ENCODE measurements at places on chromosomes 11 and 22. TPM values are rescaled to one million over a fixed set of nuclear protein-coding genes. Genes with fewer than 3 reads are reported as not detected.
A peak's percentile ranks its signal among the peaks of the same experiment; 100 is the strongest.

DNA sequence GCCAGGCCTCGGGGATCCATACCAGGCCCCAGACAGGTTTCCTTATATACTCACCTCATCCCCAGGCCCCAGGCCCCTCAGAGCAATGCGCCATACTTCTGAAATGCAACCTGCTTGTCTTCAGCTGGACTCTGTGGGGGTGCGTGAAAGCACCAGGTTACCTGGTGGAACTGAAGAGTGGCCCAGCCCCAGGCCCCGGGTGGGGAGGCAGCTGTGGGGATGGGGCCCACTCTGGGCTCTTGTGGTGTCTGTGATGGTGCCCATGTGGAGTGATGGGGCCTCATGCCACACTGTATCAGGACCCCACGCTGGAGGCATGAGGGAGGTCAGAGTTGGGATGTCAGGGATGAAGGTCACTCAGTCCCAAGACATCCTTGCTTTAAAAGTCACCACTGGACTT lies 999.0 kb downstream of the BRD1 start:
- H3K4me3 ChIP-seq: no peak overlapping the region
- H3K27ac ChIP-seq: no peak overlapping the region
- no peak for DNase-seq
- no peaks in the 10 kb centered on the region for H3K27me3 ChIP-seq
- no peaks in the 10 kb centered on the region for H3K36me3 ChIP-seq

GRCh38 chr11:82494988-82495432 lies 238.7 kb downstream of the FAM181B start:
- no peaks in the 10 kb centered on the region for H3K36me3 ChIP-seq
- no peak overlapping the region for H3K4me3 ChIP-seq
- DNase-seq: no peak
- no peak overlapping the region for H3K27ac ChIP-seq
- no peaks in the 10 kb centered on the region for H3K4me1 ChIP-seq

GRCh38 chr11:8099291-8099899 lies 18.4 kb downstream of the TUB start:
- no peak for DNase-seq
- H3K27ac ChIP-seq: no peak overlapping the region
- H3K4me3 ChIP-seq: no peak overlapping the region
- peaks cover 45% of the 10 kb centered on the region for H3K36me3 ChIP-seq

- H3K4me1 ChIP-seq: no peaks in the 10 kb centered on the region
- no peak overlapping the region for H3K4me3 ChIP-seq
- H3K36me3 ChIP-seq: no peaks in the 10 kb centered on the region
- no peak for DNase-seq
- H3K27ac ChIP-seq: no peak overlapping the region
These were observed 72.4 kb downstream of the PANX1 start for GRCh38 chr11:94201004-94201465.

DNA sequence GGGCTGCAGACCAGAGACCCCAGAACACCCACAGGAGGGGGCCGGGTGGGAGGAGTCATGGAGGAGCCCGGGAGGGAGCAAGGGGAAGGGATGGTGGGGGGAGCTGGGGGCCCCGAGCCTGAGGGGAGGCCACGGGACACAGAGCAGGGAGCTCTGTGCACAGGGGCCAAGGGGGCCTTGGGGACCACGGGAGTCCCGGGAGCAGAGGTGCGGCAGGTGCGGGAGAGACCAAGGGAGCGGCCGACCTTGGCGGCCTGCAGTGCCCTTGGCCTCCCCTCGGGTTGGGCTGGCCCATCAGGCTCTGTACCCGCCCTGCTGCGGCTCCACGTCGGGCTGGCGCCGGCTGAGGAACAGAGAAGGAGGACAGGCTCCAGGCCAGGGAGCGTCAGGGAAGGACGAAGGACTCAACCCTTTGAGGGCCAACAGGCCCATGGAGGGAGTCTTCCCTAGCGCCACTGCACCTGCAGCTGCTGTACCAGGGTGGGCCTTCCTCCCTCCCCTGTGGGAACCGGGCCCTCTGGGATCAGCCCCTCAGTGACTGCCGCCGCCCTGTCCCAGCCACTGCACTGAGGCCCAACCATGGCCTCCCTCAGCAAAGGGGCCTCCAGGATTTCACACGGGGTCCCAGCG lies 17.8 kb upstream of the BRSK2 start:
- no peak overlapping the region for H3K27ac ChIP-seq
- no peaks in the 10 kb centered on the region for H3K36me3 ChIP-seq
- no peak for DNase-seq
- no peak overlapping the region for H3K4me3 ChIP-seq
- H3K27me3 ChIP-seq: no peaks in the 10 kb centered on the region

DNA sequence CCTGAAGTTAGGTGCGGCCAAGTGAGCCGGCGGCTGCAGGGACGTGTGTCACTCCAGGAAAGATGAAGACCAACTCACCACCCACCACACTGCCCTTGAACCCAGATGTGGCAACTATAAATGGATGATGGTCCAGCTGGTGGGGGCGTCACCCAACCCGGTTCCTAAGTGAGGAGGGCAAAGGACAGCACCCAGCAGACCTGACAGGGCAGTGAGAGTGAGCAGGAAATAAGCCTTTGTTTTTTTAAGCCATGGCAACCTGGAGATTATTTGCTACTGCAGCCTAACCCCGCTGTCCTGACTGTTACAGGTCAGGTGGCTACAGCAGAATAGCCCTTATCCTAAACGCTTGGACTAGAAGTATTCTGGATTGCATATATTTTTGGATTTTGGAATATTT lies 228.9 kb downstream of the CTTN start:
- peaks cover 13% of the 10 kb centered on the region for H3K4me1 ChIP-seq
- DNase-seq: no peak
- no peaks in the 10 kb centered on the region for H3K36me3 ChIP-seq
- no peaks in the 10 kb centered on the region for H3K27me3 ChIP-seq
- H3K4me3 ChIP-seq: no peak overlapping the region

DNA sequence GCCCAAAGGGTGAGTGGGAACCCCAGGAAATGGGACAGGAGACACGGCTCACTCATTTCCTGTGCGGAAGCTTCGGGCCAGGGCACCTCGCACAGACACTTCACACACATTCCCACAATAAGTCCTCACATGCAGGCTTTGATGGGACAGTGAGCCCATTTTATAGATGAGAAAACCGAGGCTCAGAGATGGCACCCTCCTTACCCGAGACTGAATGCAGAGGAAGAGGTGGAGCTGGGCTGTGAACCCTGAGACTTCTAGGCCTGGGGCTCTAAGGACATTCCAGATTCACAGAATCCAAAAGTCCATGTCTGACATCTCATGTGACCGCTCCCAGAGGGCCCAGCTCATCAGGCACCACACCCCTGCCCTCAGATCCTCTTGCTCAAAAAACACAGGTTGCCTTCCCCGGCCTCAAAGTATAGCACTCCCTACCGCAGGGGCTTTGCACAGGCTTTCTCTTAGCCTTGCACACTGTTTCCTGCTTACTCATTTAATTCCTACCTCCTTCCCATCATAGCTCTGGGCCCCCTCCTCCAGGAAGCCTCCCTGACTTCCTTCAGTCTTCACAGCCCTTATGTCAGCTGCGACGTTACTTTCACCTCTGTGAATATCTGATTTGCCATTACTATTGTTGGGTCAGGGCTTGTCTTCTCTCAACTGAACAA lies 57.1 kb upstream of the TCF20 start:
- H3K27me3 ChIP-seq: no peaks in the 10 kb centered on the region
- H3K4me3 ChIP-seq: no peak overlapping the region
- no peak for DNase-seq
- no peaks in the 10 kb centered on the region for H3K4me1 ChIP-seq
- H3K36me3 ChIP-seq: no peaks in the 10 kb centered on the region

GRCh38 chr11:121524233-121524631 lies 71.5 kb upstream of the SORL1-AS1 start:
- H3K4me3 ChIP-seq: no peak overlapping the region
- no peaks in the 10 kb centered on the region for H3K27me3 ChIP-seq
- H3K27ac ChIP-seq: no peak overlapping the region
- no peaks in the 10 kb centered on the region for H3K36me3 ChIP-seq
- no peak for DNase-seq

GRCh38 chr22:23103199-23103954 lies 33.1 kb downstream of the GNAZ start:
- H3K27me3 ChIP-seq: no peaks in the 10 kb centered on the region
- no peak for DNase-seq
- no peaks in the 10 kb centered on the region for H3K36me3 ChIP-seq
- no peak overlapping the region for H3K4me3 ChIP-seq
- H3K4me1 ChIP-seq: peaks cover 8% of the 10 kb centered on the region
- H3K27ac ChIP-seq: no peak overlapping the region

DNA sequence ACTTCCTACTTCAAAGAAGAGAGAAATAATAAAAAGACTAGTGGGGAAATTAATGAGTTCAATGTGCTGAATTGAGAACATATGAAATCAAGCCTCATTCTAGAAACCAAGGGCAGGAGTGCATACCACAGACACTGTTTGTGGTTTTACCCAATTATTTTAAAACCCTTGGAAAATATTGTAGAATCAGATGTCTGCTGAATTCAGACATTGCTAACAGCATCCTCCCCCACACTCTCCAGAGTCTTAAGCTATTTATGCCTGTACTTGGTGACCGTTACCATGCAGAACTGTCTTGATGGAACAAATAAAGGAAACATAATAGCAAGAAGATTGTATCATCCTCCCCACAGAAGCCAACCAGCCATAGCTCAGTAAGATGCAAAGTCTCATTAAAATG lies 850.1 kb downstream of the NTM start:
- DNase-seq: no peak
- H3K27me3 ChIP-seq: no peaks in the 10 kb centered on the region
- H3K36me3 ChIP-seq: no peaks in the 10 kb centered on the region
- H3K4me3 ChIP-seq: no peak overlapping the region

GRCh38 chr11:5197536-5197935 lies 2.9 kb downstream of the OR51V1 start:
- H3K36me3 ChIP-seq: no peaks in the 10 kb centered on the region
- no peak overlapping the region for H3K4me3 ChIP-seq
- DNase-seq: no peak
- H3K4me1 ChIP-seq: no peaks in the 10 kb centered on the region
- H3K27me3 ChIP-seq: no peaks in the 10 kb centered on the region
- no peak overlapping the region for H3K27ac ChIP-seq

GRCh38 chr11:61067782-61068446 lies 34.4 kb upstream of the CD5 start:
- peak; percentile 15 for DNase-seq
- H3K36me3 ChIP-seq: no peaks in the 10 kb centered on the region
- no peaks in the 10 kb centered on the region for H3K27me3 ChIP-seq
- H3K27ac ChIP-seq: no peak overlapping the region
- peaks cover 7% of the 10 kb centered on the region for H3K4me1 ChIP-seq

DNA sequence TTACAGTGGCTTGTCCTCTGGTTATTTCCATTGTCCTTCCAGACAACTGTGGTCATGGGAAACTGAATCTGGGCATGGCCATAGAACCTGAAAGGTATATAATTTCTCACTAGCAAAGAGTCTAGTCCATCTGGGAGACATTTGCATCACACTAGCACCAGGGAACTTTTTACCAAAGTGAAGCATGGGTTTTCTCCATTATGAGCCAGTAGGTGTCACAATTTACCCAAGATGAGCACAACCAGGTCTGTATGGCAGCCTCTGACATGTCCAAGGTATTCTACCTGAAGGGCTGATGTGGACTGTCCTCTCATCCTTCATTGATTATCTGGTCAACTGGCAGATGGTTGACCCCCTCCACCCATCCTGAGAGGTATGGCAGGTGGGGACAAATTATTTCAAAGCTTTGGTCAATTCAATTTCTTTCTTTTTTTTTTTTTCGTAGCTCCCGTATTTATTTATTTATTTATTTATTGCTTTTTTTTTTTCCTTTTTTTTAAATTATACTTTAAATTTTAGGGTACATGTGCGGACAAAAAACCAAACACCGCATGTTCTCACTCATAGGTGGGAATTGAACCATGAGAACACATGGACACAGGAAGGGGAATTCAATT lies 425.9 kb downstream of the TMEM135 start:
- H3K4me1 ChIP-seq: no peaks in the 10 kb centered on the region
- DNase-seq: no peak
- H3K36me3 ChIP-seq: no peaks in the 10 kb centered on the region
- H3K27me3 ChIP-seq: no peaks in the 10 kb centered on the region

- DNase-seq: no peak
- no peak overlapping the region for H3K4me3 ChIP-seq
These were observed 989.1 kb downstream of the FAM181B start for GRCh38 chr11:81744336-81745116.

- peaks cover 15% of the 10 kb centered on the region for H3K4me1 ChIP-seq
- no peak overlapping the region for H3K27ac ChIP-seq
- no peaks in the 10 kb centered on the region for H3K27me3 ChIP-seq
- H3K4me3 ChIP-seq: no peak overlapping the region
- DNase-seq: no peak
These were observed 9.3 kb downstream of the PRDM11 start for GRCh38 chr11:45155627-45156180.

DNA sequence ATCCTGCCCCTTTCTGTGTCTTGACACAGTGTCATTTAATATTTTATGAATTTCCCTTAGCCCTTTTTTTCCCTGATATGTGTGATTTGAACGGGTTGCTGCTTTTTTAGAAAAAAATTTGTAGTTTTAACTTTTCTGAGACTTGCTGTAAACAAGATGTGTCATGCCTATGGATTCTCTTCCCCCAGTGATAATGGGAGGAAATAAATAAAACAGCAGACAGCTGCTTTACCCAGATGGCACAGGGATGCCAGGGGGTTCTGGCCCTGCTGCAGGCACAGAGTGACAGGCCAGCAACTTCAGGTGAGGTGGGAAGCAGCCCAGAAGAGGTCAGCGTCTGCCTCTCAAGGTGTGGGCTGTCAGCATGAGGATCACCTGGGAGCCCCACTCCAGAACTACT lies 266.9 kb downstream of the KIRREL3 start:
- no peaks in the 10 kb centered on the region for H3K36me3 ChIP-seq
- no peak overlapping the region for H3K4me3 ChIP-seq
- no peaks in the 10 kb centered on the region for H3K27me3 ChIP-seq
- no peak overlapping the region for H3K27ac ChIP-seq
- H3K4me1 ChIP-seq: peaks cover 8% of the 10 kb centered on the region
- no peak for DNase-seq

The ARHGAP42 gene
- total RNA-seq: 8.7 TPM

The FAM180B gene
- not detected for total RNA-seq

The HOATZ gene
- 0.37 TPM for total RNA-seq

The OR52A1 gene
- total RNA-seq: not detected

The GALNT18 gene
- total RNA-seq: 51.3 TPM

The TPBGL gene
- 0.46 TPM for total RNA-seq

The OR52E8 gene
- not detected for total RNA-seq

The INS gene
- not detected for total RNA-seq

The PAMR1 gene
- total RNA-seq: 7.2 TPM

The OR52I1 gene
- not detected for total RNA-seq

The BAIAP2L2 gene
- not detected for total RNA-seq

The ELMOD1 gene
- total RNA-seq: 2.3 TPM

All from upper lobe of left lung (tissue), 6 donors.